ENCODE measurements at places on chromosomes 12 and 14. TPM values are rescaled to one million over a fixed set of nuclear protein-coding genes. Genes with fewer than 3 reads are reported as not detected.

The TAMALIN gene
- not detected for total RNA-seq

The TTC7B gene
- 3.2 TPM for total RNA-seq

The G2E3 gene
- total RNA-seq, result 14.9 TPM

The KLRC1 gene
- not detected for total RNA-seq

The ESPL1 gene
- 1.4 TPM for total RNA-seq

The AKAP3 gene
- 1.9 TPM for total RNA-seq

The TMTC3 gene
- total RNA-seq, result 34.5 TPM

The NGB gene
- total RNA-seq, result 0.24 TPM

The CCDC88C gene
- total RNA-seq, result 14.7 TPM

The HPD gene
- total RNA-seq, result not detected

The POTEM gene
- total RNA-seq, result not detected

The EML5 gene
- 0.96 TPM for total RNA-seq

The KRT77 gene
- total RNA-seq, result not detected

The PTCSC3 gene
- total RNA-seq, result not detected

The SOX5 gene
- under 0.01 TPM for total RNA-seq

The KLHDC1 gene
- 0.72 TPM for total RNA-seq

The OR8S1 gene
- not detected for total RNA-seq

All from tracheal epithelial cell (primary cell).